ENCODE measurements at places on chromosomes 6 and 20.

GRCh38 chr6:112117554-112117953 is 30.2 kb downstream of the FAM229B start:
- no peak for DNase-seq

DNA sequence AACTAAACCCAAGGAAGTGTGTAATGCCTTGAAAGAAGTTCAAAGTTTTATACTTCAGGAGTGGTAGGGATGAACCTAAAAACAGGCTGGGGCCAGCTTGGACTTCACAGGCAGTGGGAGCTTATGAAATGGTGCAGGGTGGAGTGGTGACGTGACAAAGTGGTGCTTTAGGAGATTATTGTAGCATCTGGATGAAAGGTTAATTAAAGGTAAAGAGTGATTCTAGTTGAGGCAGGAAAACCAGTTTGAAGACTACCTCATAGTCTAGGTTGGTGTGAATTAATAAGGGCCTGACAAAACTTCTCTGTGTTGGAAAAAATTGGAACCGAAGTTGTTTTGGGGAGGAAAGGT is 30.5 kb upstream of the GMDS start:
- no peak for DNase-seq

DNA sequence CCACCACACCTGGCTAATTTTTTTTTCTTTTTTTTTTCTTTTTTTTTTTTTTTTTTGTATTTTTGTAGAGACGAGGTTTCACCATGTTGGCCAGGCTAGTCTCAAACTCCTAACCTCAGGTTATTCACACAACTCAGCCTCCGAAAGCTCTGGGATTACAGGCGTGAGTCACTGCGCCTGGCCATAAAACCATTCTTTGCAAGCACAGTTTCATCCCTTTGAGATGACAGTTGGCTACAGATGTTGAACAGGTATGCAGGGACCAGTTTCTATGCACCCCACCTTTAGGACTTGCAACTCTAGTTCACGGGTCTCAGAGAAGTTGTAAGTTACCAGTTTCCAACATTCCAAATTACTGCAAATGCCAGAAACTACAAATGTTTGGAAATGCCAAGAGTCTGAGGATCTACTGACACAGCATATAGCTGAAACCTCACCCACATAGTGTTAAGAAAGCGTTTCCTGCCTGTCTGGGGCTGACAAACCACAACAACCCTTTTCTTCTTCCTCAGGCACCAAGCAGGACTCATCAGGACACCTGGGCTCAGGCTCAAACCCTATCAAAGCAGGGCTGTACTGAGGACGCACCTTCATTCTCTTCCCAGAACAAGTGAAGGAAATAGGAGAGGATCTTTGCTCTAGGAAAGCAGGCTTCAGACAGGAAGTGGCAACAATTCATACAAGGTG is 22.9 kb downstream of the ARHGAP18 start:
- no peak for DNase-seq

DNA sequence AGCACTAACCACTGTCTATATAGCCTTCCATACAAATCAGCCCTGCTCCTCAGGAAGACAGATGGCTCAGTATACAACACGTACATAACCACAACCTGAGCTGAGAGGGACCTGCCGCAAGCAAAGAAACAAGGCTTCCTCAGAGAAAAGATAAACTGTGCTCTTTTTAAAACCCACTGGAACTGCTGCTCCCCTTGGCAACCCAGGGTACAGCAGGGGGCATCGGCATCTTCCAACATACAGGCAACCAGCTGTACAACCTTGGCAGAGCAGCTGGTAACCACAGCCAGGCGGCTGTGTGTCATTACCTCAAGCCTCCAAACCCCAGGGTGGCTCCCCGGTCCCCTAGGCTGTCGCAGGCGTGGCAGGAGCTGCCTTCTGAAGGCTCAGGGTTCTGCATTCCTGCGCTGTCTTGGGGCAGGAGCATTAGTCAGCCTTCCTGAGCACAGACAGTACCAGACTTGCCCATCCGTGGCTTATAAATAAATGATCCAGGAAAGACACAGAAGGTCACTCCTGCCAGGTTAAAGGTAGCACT is 249.5 kb downstream of the ADGRG6 start:
- no peak for DNase-seq

- DNase-seq: no peak
Measured at GRCh38 chr6:87391334-87391733, 16.4 kb upstream of the CFAP206 start.

DNA sequence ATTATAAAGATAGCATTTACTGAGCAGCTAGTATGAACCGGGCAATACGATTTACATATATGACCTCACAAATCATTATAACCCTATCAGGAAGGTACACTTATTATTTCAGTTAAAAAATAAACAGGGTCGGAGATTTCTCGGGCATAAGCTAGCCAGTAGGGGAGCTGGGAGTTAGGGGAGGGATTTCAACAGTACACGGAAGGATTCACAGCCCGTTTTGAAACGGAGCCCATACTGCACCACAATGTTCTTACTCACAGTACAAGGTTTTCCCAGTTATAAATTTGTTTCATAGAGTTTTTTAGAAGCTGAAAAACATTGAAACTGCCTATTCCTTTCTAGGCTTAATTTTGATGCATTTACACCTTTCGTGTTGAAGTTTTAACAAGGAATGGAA is 607.1 kb downstream of the HDGFL1 start:
- no peak for DNase-seq

- no peak for DNase-seq
Measured at GRCh38 chr6:90894285-90895130, 307.6 kb upstream of the MAP3K7 start.

DNA sequence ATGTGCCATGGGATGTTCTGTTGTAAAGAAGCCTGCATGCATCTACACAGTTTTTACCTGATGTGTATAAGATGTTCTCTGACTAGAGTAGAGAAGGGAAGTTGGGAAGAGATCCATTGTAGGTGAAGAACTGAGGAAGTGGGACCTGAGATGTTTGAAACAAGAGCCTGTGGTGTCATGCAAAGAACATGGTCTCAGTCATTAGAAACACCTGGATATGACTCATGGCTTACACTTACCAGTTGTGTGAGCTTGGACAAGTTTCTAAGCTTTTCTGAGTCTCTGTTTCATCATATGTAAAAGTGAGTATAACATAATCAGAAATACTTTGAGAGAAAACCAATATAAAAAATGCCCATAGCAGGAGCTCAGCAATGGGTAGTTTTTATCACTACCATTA is 51.9 kb upstream of the SEC63 start:
- DNase-seq: no peak

GRCh38 chr6:30752157-30752927 is 8.0 kb upstream of the IER3 start:
- DNase-seq: peak; percentile 67

GRCh38 chr6:42380228-42380979 is 71.3 kb downstream of the TRERF1 start:
- DNase-seq: no peak

DNA sequence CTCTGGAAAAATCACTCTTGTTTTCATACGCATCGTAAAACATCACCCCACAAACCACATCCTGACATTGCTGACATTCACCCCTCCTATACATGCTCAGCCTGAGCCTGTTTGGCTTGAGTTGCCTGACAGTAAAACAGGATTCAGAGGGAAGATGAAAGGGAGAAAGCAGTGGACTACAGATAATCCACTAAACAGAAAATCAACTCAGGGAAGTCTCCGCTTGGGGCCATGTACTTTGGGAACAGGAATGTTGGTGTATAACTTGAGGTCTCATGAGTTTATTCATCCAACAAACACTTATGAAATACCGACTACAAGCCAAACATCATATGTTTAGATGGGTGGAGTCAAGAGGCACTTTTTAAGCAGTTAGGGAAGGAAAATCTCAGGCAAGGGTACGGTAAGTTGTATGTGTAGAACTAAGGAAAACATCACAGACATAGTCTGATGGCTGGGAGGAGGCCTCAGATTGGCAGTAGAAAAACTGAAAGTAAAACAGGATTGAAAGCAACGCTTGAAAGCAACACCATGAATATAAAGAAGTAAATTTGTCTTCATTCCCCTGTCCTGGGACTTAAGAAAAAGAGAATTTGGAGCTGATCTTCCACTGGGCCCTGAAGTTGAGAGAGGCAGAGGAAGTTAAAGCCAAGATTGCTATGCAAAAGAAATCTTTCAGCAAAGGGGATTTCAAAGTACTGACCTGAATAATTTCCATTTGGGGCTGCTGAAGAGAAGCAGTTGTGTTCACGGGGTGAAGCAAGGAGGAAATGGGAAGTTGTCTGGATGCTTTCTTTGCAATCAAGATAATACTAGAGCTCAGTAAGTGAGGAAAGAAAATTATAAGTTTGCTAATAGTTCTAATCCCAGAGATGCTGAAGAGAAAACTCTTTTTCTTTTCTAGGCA is 28.8 kb downstream of the PDE7B start:
- no peak for DNase-seq

DNA sequence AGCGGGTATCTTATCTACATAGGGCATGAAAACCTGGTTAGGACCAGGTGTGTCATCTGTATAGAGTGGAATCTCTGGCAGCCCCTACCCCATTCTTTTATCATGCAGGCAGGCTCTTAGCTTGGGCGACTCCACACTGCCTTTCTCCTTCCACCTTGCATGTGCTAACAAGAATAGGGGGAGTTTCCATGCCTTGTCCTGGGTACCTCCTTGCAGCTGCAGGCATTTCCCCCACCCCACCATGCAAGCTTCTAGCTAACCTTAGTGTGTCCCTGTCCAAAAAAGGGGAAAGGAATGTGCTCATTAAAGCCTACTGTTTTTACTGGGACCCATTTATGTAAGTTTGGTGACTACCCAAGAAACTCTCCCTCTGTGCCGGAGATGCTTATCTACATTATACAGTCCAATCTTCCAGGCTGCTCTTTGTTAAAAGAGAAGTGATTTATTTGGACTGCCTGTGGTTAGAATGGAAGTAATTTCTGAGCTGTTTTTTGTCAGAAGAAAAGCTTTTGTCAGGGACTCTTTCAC is 10.5 kb upstream of the CEP43 start:
- no peak for DNase-seq

- no peak for DNase-seq
Measured at GRCh38 chr6:20652299-20653084, 118.2 kb downstream of the CDKAL1 start.

DNA sequence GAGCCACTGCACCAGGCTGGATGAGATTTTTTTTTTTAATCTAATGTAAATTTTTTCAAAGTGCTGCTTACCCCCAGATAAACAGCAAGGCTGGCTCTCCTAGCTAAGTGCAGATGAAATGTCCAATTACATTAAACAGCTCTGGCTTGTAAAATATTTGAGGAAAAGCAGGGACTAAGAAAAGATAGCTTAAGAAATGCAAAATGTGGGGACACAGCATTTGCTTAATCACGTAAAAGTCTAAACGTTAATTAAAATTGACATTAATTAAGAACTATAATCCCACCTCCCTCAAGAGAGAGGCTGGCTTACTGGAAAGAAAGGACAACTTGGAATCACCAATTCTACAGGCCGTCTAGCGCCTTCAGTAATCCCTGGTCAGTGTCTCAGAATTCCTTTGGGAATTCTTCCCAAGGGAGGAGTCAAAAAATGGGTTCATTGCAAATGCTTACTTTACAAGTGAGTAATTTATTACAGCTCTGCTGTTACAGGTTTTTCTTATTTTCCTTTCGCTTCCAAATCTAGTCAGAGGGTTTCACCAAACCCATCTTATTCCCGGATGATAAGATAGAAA is 13.6 kb upstream of the MARCKS start:
- no peak for DNase-seq

DNA sequence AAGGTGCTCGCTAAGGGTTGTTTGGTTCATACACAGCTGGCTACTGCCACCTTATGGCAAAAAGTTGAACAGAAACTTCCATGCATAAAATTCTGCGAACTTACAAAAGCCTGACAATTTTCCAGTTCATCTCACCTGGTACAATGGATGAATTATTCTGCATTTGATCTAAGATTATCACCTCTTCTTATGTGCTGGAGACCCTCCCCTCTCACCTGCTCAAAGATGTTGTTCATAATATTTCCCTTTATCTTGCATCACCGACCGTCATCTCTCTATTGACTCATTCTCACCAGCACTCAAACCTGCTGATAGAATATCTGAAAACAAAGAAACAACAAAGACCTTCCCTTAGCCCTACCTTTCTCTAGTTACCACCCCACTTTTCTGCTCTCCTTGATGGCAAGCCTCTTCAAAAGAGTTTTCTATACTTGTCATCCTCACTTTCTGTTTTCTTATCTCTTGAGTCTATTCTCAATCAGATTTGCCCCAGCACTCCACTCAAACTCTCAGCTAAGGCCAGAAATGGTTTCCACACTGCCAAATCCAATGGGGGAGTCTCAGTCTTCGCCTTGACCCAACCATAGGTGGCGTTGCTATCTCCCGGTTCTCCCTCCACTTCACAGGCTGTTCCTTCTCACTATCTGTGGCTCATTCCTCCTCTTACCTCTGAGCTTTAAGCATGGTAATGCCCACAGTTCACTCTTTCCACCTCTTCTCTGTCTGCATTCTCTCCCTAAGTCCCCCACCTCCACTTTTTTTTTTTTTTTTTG is 25.8 kb downstream of the SNRNP48 start:
- DNase-seq: no peak

GRCh38 chr20:63182425-63182824 is 33.5 kb downstream of the YTHDF1 start:
- DNase-seq: no peak

Measured in head of caudate nucleus (tissue), 42 donors.